Gastroesophageal sphincter (tissue), 4 donors: ENCODE measurements at places on chromosomes 6 and 20. TPM values are rescaled to one million over a fixed set of nuclear protein-coding genes. Genes with fewer than 3 reads are reported as not detected.

GRCh38 chr20:13770141-13770540 is 14.6 kb downstream of the ESF1 start:
- H3K4me1 ChIP-seq = no peaks in the 10 kb centered on the region
- peaks cover 90% of the 10 kb centered on the region for H3K36me3 ChIP-seq
- no peak overlapping the region for H3K27ac ChIP-seq
- H3K4me3 ChIP-seq = no peak overlapping the region

EPPIN gene
- not detected for total RNA-seq

DNA sequence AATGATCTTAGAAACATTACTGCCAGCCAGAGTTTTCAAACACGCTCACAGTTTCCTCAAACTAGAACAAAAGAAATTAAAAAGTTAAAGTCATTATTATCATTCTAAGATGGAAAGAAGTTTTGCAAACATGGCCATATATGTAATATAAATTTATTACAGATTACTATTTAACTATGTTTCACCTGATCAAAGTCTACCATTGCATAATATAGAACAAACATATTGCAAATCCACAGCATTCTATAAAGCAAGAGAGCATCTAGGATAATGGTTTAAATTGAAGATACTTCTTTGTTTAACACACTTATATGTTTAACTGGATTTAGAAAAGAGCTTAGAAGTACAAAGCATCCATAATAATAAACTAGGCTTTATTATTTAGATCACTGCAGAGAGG is 26.2 kb upstream of the DCBLD1 start:
- no peaks in the 10 kb centered on the region for H3K4me1 ChIP-seq
- no peak overlapping the region for H3K27ac ChIP-seq
- no peak overlapping the region for H3K4me3 ChIP-seq
- H3K36me3 ChIP-seq = no peaks in the 10 kb centered on the region

HLA-G gene
- not detected for total RNA-seq

DNA sequence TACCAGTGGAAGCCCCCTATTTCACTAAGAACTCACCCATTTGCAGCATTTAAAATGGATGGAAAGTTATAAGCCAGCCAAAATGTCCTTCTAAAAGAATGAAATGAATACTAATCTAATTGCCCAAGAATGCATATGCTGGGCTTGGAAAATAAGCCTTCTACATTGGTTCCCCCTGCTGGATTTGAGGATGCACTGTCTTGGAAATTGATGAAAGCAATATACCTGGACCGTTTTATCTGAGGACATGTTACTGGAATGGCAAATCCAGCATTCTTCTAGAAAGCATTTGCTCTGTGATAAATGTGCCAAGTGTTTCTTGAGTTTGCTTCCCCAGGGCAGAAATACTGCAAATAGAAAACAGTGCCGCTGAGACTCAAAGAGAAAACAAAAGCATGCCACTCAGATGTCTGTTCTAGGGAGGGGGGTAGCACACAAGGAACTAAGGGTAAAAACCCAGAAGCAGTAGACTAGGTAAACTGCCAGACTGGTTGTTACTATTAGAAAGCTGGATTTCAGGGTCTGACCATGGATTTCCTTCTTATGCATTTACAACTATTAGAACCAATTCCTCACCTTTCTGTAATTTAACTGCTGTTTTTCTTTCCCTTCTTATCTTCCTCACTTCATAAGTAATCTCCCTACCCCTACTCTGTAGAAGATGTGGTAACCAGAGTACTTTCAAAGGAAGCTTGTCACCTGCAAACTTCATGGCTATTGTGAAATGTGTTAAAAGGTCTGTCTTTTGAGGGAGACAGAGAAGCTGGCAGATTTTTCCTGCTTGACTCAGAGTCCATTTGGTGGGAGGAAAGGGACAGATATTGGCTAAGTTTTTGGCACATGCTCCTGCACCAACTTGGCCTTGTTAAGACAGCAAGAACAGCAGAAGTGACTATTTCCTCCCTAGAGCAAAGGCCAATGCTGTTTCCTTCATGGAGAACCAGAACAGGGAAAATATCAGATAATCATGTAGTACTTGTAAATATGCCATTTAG is 642.6 kb downstream of the KIF16B start:
- no peaks in the 10 kb centered on the region for H3K36me3 ChIP-seq
- no peak overlapping the region for H3K27ac ChIP-seq
- no peaks in the 10 kb centered on the region for H3K27me3 ChIP-seq
- H3K4me1 ChIP-seq = no peaks in the 10 kb centered on the region
- no peak overlapping the region for H3K4me3 ChIP-seq

DNA sequence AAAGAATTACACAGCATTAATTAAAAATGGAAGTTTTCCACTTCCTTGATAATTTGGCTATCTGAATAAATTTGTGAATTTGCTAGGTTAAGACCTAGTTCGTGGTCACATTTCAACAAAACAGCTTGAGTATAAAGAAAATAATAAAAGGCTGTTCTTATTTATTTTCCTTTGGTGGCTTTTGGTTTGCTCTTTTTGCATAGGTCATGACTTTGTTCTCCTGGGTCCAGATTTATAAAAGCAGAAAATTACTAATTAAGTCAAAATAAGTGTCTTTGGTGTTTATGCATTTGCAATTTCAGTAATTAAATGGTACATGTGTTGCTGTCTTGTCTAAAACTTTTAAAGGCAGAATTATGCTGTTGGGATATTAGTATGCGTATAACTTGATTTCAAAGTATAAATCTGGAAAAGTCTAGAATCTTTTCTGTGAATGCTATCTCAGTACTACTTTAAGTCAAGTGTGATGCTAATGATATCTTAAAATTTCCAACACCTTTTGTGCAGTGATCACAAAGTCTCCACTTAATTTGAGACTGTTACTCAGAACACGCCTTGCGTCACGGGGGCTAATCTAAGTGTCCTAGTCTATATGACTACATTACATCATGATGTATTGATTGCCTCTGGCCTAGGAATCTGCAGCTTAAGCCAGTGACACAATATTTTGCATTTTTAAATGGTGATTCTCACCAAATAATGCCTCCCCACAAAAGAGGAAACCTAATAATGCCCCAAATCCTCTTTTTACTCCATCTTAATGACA is 41.0 kb downstream of the GNAS start:
- peak overlapping the region; percentile 100 for H3K27ac ChIP-seq
- H3K4me1 ChIP-seq = peaks cover 50% of the 10 kb centered on the region
- H3K4me3 ChIP-seq = no peak overlapping the region
- no peak for ATAC-seq
- H3K27me3 ChIP-seq = no peaks in the 10 kb centered on the region

DNA sequence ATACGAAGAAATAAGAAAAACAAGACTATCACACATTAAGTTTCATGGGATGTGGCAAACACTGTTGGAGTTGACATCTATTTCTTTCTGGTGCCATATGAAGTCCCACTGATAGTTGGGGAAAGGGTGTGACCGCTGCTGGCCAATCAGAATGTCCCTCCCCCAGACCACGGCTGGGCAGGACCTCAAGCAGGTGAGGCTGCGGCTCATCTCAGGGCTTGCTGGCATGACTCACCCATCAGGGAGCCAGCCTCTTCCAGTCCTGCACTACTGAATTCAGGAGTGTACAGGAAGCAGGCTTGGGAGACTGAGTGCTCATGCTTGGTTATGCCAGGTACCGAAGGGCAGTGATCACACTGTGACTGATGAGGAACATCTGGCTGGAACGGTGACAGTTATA is 18.9 kb downstream of the PREP start:
- H3K4me1 ChIP-seq = no peaks in the 10 kb centered on the region
- no peak for ATAC-seq
- no peaks in the 10 kb centered on the region for H3K27me3 ChIP-seq
- H3K4me3 ChIP-seq = no peak overlapping the region

DNA sequence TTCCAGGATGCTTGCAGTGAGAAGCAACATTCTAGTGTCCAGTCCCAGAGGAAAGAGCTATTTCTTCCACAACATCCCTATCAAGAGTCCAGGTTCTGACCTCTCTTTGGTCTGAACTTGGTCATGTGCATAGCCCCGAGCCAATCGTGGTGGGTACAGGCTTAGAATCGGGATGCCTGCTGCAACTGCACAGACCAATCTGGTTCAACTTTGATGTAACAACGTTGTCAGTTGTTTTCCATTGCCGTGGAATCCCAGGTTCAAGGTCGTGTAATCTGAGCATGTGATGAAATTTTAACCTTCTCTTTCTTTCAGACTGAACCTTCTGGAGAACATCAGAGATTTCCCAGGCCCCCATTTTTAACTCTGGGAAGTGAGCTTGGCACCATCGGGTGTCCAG is 130.5 kb downstream of the ANKRD60 start:
- H3K4me3 ChIP-seq = no peak overlapping the region
- H3K36me3 ChIP-seq = no peaks in the 10 kb centered on the region
- peaks cover 8% of the 10 kb centered on the region for H3K4me1 ChIP-seq
- no peak for ATAC-seq
- no peaks in the 10 kb centered on the region for H3K27me3 ChIP-seq

SUN5 gene
- not detected for total RNA-seq

DEFB118 gene
- not detected for total RNA-seq

PRDM1 gene
- 3.6 TPM for total RNA-seq

GRCh38 chr20:19012676-19013075 is 199.1 kb downstream of the SCP2D1 start:
- H3K4me1 ChIP-seq = peaks cover 10% of the 10 kb centered on the region
- no peaks in the 10 kb centered on the region for H3K27me3 ChIP-seq
- H3K4me3 ChIP-seq = no peak overlapping the region
- no peaks in the 10 kb centered on the region for H3K36me3 ChIP-seq

DNA sequence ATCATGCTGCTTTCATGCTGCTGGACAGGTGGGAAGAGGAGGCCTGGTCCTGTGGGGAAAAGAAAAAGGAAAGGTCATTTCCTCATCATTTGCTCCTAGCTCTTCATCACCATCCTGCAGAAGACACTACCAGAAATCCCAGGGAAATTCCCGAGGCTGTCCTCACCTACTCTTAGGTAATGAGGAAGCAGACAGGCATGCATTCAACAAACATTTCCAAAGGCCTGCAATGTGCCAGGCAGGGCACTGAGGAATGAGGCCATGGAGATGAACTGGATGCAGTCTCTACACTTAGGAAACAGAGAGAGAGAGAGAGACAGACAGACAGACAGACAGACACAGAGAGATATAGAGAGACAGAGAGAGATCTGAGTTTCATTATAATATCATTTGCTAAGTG is 83.0 kb upstream of the MRPS10 start:
- peaks cover 18% of the 10 kb centered on the region for H3K4me1 ChIP-seq
- no peak for ATAC-seq
- H3K36me3 ChIP-seq = no peaks in the 10 kb centered on the region
- H3K27ac ChIP-seq = no peak overlapping the region
- H3K4me3 ChIP-seq = no peak overlapping the region

VWA7 gene
- 0.12 TPM for total RNA-seq

DLL1 gene
- 6.8 TPM for total RNA-seq

PACSIN1 gene
- 1.2 TPM for total RNA-seq

MYCT1 gene
- total RNA-seq = 9.3 TPM

- ATAC-seq = no peak
- no peaks in the 10 kb centered on the region for H3K27me3 ChIP-seq
- H3K4me1 ChIP-seq = no peaks in the 10 kb centered on the region
- H3K4me3 ChIP-seq = no peak overlapping the region
These were observed 11.7 kb upstream of the SCUBE3 start for GRCh38 chr6:35202066-35202546.

FOXA2 gene
- not detected for total RNA-seq

ADGB gene
- not detected for total RNA-seq

MDFI gene
- total RNA-seq = 2.3 TPM

RIPOR3 gene
- total RNA-seq = 9.6 TPM

TNNC2 gene
- 1.0 TPM for total RNA-seq

DNA sequence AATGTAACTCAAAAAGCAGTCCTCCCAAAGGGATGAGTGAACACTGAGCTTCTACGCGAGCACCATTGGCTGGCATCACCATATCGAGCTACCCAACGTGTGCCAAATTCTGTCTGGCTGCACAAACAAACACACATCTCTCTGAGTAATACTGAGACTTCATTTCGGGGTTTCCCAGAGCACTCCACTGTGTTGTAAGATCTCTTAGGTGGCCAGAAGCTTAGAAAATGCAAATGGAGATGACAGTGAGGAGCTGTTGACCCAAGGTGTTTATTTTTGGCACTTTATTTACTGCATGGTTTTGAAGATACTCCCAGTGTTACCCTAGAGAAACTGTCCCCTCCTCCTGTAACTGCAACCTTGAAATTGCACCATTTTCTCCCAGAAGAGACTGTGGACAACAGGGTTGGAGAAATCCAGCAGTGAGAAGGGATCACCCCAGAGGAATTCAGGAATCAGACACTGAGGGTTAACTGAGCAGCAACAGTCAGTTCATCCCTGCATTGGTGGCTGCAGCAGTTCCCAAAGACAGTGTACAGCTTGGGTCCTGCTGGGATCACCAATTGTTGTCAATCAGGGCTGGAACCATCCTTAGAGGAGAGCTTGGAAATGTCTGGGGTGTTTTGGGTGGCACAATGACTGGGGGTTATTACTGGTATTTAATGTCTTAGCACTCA is 1.0 kb upstream of the RIPOR2 start:
- no peak overlapping the region for H3K4me3 ChIP-seq
- H3K36me3 ChIP-seq = no peaks in the 10 kb centered on the region
- H3K27ac ChIP-seq = no peak overlapping the region
- H3K27me3 ChIP-seq = peaks cover 10% of the 10 kb centered on the region
- no peaks in the 10 kb centered on the region for H3K4me1 ChIP-seq

DNA sequence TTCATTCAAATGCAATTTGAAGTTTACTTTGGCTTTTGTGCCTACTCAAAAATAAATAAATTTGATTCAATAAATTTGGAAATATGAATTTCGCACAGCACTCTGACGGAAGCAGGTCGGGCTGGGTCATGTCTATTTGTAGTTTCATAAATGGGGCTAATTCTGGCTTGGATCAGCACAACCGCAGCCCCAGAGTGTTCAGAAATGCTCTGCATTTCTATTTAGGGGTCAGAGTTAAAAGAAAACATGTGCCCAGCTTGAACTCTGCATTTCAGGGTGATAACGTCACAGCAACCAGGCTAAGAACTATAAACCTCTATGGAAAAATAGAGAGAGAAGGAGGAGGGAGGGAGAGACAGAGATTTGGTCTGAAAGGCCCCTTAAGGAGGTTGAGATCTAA is 480.9 kb upstream of the NOX3 start:
- no peaks in the 10 kb centered on the region for H3K27me3 ChIP-seq

NT5E gene
- total RNA-seq = 21.3 TPM

DNA sequence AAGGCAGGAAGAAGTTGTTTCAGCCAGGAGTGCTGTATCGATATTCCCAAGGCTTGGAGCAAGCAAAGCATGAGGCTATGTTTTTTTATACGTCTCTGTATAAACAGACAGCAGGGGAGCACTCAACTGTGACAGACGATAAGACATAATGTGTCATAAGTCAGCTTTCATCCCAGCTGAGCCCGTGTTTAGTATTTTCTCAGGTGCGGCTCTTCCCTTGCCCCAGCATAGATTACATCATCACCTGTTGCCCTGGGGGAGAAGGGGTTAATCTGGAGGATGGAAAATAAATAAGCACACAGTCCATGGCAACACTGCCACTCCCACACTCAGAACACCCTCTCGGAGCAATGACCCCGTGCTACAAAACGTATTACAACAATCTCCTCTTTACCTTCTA is 22.1 kb upstream of the KCNK5 start:
- H3K4me1 ChIP-seq = no peaks in the 10 kb centered on the region
- H3K27ac ChIP-seq = no peak overlapping the region
- peaks cover 14% of the 10 kb centered on the region for H3K27me3 ChIP-seq

INSM1 gene
- not detected for total RNA-seq

RAET1G gene
- total RNA-seq = not detected

MYBL2 gene
- total RNA-seq = 0.20 TPM

PPP1R11 gene
- 55.4 TPM for total RNA-seq

COX4I2 gene
- not detected for total RNA-seq

- ATAC-seq = peak; percentile 5
- H3K27ac ChIP-seq = no peak overlapping the region
- H3K4me1 ChIP-seq = no peaks in the 10 kb centered on the region
- no peaks in the 10 kb centered on the region for H3K36me3 ChIP-seq
- no peak overlapping the region for H3K4me3 ChIP-seq
- H3K27me3 ChIP-seq = no peaks in the 10 kb centered on the region
These were observed 10.6 kb upstream of the FAM8A1 start for GRCh38 chr6:17589406-17590096.
